Activated CD4-positive, alpha-beta T cell treated with anti-CD3 and anti-CD28 coated beads for 1 hour (primary cell): ENCODE measurements at places on chromosomes 11 and 22.

DNA sequence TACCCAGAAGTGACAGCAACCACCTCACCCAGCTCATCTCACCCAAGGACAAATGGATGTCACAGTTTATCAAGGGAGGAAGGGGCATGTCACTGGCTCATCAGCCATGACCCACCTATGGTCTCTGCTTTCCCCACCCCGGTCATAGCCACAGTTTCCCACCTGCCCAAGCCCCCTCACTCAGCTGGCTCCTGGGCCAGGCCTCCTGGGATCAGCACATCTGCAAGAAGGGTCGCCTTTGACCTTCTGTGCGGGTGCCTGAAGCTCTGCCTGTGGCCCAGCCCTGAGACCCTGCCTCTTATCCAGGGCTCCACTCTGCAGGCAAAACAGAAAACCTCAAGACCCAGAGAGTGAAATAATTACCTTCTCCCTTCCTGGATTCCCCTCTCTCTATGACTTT, 236.4 kb downstream of the BUD13 start:
- no peak for DNase-seq

DNA sequence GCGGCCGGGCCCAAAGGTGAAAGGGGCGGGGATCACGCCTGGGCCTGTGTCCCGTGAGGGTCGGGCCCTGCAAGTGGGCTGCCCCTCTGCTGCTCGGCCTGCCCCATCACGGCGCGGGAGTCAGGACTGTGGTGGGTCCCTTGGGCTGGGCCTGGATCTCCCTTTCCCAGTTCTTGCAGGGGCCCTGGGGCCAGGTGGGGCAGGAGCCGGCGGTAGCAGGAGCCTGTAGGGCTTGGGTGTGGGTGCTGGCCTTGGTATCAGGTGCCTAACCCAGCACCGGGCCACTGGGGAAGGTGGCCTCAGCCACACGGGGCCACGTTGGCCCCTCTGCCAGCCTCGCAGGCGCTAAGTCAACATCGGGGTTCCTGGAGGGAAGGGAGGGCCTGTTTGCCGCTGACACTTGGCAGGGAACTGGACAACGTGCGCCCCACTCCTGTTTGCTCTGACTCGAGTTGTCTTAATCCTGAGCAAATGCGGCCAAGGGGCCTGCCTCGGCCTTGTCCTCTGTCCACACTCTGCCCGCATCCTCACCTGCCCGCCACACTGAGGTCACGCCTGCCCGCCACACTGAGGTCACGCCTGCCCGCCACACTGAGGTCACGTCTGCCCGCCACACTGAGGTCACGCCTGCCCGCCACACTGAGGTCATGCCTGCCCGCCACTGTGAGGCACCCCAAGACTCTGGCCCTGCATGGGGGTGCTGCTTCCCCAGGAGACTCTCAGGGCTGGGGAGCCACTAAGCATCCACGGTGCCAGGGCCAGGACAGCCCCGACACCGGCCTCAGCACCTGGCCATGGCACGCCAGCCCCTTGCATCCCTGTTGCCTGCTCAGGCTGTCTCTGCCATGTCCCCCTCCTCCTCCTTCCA, 14.2 kb upstream of the MUC5B start:
- no peak for DNase-seq

- DNase-seq, result no peak
Observed at GRCh38 chr11:84524422-84525051, 1102.6 kb downstream of the DLG2 start.

DNA sequence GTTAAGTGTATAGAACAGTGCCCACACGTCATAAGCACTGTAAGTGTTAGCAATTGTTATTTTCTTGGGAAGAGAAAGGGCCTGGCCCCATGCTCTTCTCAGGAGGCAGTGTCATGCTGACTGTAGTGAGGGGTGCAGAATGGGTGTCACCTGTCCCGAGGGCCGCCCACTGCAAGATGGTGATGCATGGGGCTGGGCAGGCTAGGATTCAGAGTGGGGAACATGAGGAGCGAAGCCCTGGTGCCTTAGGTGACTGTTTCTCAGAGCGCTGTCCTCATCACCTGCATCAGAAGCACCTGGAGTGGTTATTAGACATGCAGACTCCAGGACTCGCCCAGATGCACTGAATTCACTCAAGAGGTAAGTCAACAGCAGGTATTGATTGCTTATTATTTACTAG, 101.0 kb upstream of the PARVA start:
- DNase-seq, result no peak

DNA sequence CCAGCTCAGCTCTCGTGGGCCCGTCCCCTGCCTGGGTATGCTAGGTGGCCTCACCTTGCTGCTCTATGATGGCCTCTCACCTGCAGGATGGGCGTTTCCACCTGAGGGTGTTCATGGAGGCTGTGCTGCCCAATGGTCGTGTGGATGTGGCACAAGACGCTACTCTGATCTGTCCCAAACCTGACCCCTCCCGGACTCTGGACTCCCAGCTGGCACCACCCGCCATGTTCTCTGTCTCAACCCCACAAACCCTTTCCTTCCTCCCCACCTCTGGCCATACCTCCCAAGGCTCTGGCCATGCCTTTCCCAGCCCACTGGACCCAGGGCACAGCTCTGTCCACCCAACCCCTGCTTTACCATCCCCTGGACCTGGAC, 2.1 kb downstream of the ZP1 start:
- no peak for DNase-seq
